ENCODE measurements at places on chromosomes 2 and 18. TPM values are rescaled to one million over a fixed set of nuclear protein-coding genes. Genes with fewer than 3 reads are reported as not detected.

Gene UGT1A3
- not detected for total RNA-seq

Gene MAB21L4
- total RNA-seq, result not detected

Gene NEMP2
- 5.4 TPM for total RNA-seq

- no peak for DNase-seq
Observed at GRCh38 chr2:232464544-232464885, 8.6 kb downstream of the ALPI start.

Gene SERPINB4
- not detected for total RNA-seq

GRCh38 chr2:26651470-26651771, 10.3 kb upstream of the CIB4 start:
- no peak for DNase-seq

DNA sequence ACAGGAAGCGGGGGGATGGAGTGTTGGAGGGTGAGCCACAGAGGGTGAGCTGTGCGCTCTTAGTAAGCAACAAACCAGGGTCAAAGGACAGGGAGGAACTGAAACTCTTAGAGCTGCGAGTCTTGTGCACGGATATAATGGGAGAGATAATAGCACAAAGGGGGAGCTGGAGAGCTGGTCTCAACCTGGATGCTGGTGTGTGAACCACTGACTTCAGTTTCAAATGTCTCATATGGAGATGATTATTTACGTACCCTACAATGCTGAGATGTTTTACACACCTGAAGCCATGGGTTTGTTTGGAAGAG, 35.9 kb downstream of the PTGR3 start:
- DNase-seq, result no peak

- no peak for DNase-seq
Observed at GRCh38 chr2:62140426-62141141, 55.3 kb upstream of the B3GNT2 start.

- DNase-seq, result no peak
Observed at GRCh38 chr2:40372283-40372985, 79.5 kb downstream of the SLC8A1 start.

Gene PLA2R1
- total RNA-seq, result 11.9 TPM

- DNase-seq, result no peak
Observed at GRCh38 chr2:74567881-74568280, 13.4 kb downstream of the DOK1 start.

Measured in cerebellum (tissue), 4 donors.